ENCODE measurements at places on chromosomes 11 and 22.

DNA sequence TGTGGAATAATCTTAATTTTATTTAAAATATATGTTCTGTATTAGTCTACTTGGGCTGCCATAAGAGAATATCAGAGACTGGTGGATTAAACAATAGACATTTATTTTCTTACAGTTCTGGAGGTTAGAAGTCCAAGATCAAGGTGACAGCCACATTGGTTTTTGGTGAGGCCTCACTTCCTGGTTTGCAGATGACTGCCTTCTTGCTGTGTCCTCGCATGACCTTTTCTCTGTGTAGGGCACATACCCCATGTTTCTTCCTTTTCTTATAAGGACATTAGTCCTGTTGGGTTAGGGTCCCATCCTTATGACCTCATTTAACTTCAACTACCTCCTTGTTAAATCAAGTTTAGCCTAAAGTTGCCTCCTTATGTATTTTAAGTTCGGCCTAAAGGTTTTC is 202.7 kb upstream of the MPPED2 start:
- DNase-seq: no peak

DNA sequence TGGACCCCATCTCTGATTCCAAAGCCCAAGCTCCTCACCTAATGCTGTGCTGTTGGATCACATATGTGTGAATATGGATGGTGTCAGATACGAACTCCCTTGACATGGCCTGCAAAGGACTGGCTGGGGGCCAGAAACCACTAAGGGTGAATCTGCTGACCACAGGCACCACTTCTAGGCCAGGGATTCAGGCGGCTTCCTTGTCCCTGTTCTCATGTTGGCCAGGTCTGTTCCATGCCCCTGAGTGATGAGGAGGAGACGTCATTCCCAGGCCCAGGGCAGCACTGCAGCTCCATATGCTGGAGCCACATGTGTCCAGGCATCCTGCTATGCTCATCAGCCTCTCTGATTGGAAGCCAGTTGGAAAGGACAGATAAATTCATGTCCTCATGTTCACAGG is 130.0 kb upstream of the BDNF start:
- no peak for DNase-seq

- DNase-seq: no peak
Observed at GRCh38 chr11:124115782-124116616, 749 bp downstream of the VWA5A start.

DNA sequence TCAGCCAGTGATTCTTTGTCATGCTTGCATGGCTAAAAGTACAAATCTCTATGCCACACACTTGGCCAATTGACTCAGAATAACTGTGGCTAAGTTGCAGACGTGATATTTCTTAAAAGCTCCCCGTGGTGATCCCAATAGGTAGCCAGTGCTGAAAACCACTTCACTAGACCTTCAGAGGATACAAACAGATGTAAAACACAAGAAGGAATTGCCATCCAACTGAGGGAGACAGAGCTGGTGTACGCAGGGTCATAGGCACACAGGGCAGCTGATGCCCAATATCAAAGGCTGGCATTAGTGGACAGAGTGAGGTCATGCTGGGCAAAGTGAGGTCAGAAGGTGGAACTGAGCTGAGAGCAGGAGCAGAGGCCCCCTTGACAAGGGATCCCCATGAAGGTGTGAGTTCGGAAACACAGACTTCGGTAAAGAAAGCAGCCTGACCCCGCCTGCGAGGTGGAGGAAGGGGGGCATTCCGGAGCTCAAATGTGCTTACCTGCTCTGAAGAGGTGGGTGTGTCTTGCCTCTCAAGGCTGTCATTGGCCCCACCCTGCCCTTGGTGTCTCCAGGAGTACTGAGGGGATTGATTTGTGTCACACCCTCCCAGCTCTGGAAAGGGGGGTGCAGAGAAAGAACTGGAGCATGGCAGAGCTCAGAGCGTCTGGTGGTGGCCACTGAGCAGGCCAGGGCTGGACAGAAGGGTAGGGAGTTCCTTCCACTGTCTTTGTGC is 344.9 kb upstream of the B3GAT1 start:
- no peak for DNase-seq

- DNase-seq: no peak
Observed at GRCh38 chr11:62427630-62428233, 8.9 kb downstream of the SCGB1A1 start.

- DNase-seq: no peak
Observed at GRCh38 chr22:37607935-37608476, 628 bp upstream of the GGA1 start.

- DNase-seq: no peak
Observed at GRCh38 chr11:65084598-65085375, 765 bp downstream of the ZFPL1 start.

- DNase-seq: no peak
Observed at GRCh38 chr11:72228229-72228843, 3.8 kb downstream of the INPPL1 start.

DNA sequence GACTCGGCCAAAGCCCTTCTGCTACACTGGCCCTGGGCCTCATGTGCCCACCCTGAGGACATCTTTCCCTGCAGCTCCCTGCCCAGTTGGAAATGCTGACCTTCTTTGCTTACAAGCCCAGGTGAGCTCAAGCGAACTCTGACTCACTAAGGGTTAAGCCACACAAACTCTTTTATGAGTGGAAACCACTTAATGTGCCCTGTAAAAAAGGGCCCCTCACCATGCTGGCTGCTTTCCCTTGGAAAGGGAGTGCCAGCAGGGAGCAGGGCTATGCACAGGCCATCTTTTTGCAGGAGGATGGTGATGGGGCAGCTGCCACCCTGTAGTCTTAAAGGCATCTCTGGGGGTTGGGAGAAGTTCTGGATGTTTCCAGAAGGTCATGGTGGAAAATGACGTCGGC is 18.7 kb downstream of the EHF start:
- no peak for DNase-seq

- DNase-seq: no peak
Observed at GRCh38 chr11:34972892-34973291, 56.5 kb downstream of the PDHX start.

- DNase-seq: no peak
Observed at GRCh38 chr11:103581760-103582159, 454.7 kb upstream of the DDI1 start.

DNA sequence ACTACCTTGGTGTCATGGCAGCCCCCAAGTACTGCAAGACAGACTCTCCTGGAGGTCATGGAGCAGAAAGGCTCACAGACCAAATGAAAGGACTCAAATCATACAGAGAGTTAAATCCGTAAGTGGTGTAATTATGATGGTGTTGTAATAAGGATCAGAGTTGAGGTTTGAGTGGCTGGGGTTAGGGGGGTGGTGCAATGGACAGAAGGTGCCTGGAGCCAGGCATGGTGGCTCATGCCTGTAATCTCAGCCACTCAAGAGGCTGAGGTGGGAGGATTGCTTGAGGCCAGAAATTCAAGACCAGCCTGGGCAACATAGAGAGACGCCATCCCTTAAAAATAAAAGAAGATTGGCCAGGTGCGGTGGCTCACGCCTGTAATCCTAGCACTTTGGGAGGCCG is 18.7 kb downstream of the ART5 start:
- no peak for DNase-seq

DNA sequence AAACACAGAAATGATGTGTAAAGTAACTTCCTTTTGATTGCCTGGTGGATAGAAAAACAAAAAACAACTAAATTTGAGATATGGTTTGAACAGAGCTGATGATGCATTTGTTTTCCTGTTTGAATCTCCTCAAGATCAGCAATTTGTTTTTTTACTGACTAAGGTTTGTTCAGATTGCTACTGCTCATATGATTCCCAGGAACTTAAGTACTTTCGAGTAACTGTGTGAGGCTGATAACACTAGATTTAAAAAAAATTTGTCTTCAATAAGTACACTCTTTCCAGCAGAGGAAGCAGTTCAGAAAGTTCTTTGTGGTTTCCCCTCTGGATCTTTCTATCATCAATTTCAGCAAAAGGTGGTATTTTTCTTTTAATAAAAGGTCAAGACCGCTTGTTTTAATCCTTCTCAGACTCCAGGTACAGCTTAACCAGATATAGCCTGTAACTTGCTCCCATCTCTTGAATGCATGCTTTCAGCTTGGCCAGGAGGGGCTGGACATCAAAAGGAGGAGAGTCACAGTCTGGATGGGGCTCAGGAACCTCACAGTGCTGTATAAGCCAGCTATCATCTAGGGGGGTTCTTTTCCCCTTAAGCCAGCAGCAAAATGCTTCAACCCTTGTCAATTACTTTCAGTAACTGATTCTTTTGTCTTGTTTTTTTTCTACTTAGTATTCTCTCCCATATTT is 12.3 kb upstream of the MS4A6E start:
- no peak for DNase-seq

GRCh38 chr11:118797510-118797909 is 6.5 kb upstream of the DDX6 start:
- no peak for DNase-seq

DNA sequence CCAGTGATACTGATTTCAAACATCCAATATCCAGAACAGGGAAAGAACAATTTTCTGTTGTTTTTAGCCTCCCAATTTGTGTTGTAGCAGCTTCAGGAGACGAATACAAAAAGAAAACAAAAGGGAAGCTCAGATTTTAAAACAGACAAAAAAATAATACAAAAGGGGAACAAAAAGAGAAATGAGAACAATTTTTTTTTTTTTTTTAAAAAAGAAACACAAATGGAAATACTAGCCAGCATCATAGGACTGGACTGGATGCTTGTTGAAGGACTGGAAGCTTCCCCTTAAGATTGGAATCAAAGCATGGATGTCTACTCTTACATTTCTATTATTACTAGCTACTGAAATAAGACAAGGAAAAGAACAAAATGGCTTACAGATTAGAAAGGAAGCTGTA is 46.5 kb upstream of the SORL1 start:
- DNase-seq: no peak

DNA sequence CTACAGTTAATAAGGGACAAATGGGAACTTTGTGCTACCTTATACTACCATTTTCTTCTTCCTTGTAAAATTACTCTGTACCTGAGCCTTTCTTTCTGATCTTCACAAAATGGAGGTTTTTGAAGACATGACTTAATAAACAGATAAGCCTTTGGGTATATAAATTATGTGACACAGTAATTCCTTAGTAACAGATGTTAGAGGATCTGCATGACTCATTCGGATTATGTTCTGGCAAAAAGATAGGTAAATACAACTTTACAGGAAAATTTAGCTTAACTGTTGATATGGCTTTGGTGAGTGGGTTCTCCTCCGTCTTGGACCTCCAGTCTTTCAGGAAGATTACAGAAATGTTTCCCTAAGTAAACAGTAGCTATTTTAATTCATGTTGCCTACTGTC is 61.8 kb downstream of the BID start:
- DNase-seq: no peak

DNA sequence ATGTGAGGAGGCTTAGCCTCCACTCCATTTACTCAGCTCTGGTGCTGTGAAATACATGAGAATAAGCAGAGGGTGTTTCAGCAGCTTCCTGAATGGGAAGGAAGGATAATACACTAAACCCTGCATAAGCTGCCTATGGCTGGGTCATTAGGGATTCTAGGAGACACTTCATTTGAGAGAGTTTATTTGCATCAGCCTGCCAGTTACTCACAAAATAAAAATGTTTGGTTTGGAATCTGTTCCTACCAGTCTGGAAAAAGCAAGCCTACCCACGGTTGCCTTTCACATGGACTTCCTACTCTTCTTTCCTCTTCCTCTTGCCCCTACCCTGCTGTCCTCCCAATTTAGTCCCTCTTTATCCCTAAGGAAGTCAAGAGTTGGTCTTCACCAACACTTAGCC is 20.5 kb downstream of the SLC1A2 start:
- no peak for DNase-seq

DNA sequence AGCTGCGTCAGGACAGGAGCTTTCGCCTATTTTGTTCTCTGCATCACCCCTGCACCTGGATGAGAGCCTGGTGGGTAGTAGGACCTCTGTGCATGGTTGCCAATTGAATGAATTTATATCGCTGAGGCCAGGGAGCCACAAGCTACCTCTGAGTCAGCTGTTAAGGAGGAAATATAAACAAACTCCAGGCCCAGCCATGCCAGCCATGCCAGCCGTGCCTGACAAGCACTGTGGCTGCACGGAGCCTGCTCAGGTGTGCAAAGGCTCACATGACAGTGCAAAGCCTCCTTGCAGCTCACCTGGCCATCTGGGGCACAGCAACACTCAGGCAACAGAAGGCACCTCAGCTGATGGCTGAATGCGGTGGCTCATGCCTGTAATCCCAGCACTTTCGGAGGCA is 33.7 kb upstream of the LINC01488 start:
- DNase-seq: no peak

GRCh38 chr11:76636826-76637460 is 33.6 kb downstream of the LRRC32 start:
- no peak for DNase-seq

DNA sequence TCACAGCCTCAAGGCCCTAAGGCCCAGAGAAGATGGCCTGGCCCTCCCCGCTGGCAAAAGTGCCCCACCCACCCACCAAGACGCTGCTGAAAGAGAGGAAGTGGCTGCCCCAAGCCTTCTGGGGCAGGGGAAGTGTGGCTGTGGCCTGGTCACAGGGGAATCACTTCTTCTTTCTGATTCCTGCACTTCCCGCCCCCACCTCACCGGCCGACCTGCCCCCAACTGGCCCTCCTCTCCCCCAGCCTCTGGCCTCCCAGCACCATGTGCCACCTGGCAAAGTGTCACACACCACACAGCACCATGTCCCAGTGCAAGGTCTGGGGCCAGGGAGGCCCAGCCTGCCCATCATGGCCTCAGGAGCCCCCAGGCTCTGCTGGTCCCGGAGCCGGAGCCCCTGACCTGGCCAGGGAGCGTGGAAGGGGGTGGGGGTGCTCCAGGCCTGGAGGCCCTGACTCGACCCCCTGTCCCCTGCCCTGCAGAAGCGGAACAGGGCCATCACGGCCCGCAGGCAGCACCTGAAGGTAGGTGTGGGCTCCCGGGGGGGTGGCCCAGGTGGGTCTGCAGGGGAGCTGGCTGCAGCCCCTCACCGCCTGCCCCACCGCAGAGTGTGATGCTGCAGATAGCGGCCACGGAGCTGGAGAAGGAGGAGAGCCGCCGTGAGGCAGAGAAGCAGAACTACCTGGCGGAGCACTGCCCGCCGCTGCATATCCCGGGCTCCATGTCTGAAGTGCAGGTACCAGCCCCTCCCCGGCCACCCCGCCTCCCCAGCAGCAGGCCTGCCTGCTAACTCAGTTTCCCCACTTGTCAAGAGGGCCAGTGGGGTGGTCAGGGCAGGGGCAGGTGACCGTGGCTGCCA is 1.4 kb downstream of the TNNI2 start:
- peak; percentile 28 for DNase-seq

- peak; percentile 79 for DNase-seq
Observed at GRCh38 chr11:118304568-118305248, at the start of gene CD3E. Gene CD3E (plus strand): TSS chr11:118304730. CDS start chr11:118304953, 223 bp downstream.

DNA sequence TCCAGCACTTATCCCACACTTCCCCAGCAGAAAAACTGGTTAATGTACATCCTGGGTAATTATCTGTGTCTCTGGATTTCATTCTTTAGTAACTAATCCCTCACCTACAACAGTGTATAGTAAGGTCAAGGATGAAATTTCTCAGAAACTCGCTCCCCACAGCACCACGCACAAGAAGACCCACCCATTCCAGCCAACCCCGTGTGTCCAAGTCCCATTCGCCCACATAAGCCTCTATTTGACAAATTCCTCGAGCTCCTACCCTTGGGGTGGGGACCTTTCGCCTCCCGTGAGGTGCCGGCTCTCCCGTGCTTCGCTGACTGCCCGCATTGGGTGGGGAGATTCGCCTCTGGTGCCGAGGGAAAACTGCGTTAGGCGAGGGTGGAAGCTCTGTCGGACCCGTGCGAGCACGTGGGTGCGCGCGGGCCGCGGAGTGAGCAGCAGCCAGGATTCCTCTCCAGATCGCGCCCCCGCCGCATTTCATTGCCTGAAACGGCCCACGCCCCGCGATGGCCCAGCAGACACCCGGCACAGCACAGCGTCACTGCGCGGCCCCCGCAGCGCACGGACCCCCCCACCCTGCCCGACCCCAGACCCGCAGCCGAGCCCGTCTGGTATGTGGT is 866 bp downstream of the EXPH5 start:
- DNase-seq: no peak

- no peak for DNase-seq
Observed at GRCh38 chr11:13576995-13577394, 81.2 kb upstream of the PTH start.
